ENCODE measurements at places on chromosomes 1 and 21.

DNA sequence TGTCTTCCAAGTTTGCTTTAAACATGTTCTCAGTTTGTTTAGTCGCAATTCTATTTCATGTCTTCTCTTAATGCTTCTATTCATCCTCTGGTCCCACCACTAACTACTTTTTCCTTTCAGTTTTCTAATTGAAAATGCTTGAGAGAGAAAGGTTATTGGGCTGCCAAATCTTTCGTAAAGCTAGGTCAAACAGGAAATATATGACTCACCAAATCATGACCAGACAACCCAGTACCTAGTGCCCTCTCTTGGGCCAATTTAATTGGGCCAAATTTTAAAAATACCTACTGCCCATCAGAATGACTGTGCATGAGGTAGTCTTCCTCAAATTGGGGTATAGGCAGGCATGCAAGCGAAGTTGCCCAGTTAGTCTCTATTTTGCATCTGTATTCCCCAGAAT lies 295.4 kb upstream of the PBX1 start:
- no peak for DNase-seq

DNA sequence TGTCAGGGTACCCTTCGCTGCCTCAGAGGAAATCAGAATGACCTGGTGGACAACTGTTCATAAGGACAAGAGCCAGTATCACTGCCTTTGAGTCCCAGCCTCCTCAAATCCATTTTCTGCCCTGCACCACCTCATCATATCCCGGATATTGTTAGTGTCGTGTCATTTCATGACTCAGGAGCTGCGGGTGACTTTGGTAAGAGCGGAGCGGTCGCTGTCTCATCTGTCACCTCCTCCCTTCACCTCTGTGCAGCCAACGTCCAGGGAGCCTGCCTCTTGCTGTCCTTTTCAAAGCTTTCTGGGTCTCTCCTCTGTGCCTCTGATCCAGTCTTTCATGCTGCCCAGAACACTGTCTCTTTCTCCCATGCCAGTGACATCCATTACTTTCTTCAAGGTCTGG lies 7.0 kb upstream of the C1orf198 start:
- no peak for DNase-seq

GRCh38 chr1:64337475-64337874 lies 132.5 kb upstream of the CACHD1 start:
- DNase-seq: no peak

DNA sequence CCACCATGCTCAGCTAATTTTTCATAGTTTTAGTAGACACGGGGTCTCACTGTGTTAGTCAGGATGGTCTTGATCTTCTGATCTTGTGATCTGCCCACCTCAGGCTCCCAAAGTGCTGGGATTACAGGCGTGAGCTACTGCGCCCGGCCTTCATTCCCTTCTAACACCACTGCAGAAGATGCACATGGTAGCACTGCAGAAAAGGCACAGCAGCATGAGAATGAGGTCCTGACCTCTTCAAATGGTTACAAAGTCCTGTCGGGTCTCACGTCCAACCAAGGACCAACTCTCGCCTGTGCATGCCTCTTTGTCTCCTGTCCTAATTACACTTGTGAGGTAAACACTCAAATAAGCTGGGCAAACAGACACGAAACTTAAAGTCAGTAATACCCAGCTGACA lies 83.0 kb upstream of the GCLM start:
- no peak for DNase-seq

- DNase-seq: no peak
Measured at GRCh38 chr1:165114022-165114888, 242.3 kb downstream of the LMX1A start.

DNA sequence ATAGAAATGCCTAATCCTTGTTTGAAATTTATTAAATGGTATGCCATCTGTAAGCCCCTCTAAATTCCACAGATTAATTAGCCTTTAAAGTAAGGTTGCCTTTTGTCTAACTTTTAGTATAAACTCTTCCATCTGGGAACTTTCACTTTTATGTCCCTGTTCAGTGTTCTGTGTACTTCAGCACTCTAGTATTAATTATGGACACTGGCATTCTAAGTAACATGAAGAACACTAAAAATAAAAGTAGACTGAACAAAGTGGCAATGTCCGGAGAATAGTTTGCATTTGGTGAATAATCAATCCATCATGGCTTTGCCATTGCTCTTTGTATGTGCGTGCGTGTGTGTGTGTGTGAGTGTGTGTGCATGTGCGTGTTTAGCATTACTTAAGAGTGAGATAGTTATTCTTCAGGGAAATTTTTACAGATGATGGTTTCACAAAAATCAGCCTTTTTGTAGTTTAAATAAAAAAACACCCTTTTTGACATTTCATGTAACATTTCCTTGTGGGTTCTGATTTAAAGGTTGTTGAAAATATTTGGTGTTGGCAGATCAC lies 51.1 kb downstream of the ATF6 start:
- no peak for DNase-seq

DNA sequence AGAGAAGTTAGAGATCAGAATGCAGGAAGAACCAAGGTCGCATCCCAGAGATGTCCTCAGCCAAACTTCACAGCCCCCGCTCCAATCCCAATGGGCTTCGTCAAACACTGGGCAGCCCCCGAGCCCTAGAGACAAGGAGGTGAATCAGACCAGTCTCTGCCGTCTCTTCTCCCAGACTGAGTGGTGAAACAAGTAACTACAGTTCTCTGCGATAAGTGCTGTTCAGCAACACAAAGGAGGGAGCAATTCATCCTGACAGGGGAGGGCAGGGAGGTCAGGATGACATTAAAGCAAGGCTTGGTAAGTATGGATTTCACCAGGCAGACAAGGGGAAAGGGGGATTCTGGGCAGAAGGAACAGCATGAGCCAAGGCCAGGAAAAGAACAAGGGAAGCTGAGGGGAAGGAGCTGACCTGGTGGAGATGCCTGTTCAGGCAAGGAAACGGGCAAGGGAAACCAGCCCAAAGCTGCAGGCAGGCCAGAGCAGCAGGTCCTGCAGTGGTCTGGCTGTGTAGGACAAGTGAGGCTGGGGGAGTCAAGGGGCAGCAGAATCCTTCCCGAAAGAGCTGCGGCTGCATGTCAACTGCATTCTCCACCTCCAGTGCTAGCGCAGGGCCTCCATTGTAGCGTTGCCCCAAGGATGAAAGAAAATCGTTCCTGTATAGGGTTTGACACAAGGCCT lies 13.6 kb upstream of the ERI3 start:
- no peak for DNase-seq

DNA sequence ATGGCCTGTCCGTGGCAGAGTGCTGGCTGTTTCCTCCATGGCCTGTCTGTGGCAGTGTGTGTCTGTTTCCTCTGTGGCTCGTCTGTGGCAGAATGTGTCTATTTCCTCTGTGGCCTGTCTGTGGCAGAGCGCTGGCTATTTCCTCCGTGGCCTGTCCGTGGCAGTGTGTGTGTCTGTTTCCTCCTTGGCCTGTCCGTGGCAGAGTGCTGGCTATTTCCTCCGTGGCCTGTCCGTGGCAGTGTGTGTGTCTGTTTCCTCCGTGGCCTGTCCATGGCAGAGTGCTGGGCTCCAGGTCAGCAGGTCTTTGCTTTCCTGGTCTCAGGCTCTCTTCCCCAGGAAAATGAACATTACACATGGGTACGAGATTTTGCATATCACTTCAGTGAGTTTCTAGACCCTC lies 138.4 kb upstream of the IPO9 start:
- no peak for DNase-seq

DNA sequence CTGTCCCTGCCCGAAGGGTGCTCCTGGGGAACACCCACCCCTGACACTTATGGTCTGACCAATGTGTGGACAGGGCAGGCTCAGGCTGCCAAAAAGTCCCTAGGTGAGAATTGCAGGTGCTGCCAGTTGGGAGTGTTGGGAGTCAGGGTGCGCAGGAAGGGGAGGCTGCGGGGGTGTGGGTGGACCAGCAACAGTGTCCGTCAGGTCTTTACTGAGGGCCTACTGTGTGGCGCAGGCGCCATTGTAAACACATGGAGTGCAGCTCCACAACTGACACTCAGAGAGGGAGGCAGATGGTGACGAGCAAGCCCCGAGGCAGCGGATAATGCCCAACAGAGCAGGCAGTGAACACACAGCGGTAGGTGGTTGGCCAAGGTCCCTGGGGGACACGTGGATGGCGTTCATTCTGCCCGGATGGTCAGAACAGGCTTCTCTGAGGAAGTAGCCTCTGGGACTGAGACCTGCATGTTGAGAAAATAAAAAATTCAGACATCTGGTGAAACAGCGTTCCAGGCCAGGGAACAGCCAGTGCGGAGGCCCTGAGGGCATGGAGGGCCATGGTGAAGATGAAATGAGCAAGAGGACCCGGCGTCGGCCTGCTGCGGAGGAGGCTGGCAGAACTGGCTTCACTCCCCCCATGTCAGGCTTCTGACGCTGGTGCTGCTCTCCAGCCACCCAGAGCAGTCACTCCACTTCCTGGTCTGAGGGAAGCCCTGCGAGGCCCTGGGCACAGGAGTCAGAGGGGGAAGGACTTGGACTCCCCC lies 136.2 kb upstream of the ZBTB40 start:
- DNase-seq: no peak

DNA sequence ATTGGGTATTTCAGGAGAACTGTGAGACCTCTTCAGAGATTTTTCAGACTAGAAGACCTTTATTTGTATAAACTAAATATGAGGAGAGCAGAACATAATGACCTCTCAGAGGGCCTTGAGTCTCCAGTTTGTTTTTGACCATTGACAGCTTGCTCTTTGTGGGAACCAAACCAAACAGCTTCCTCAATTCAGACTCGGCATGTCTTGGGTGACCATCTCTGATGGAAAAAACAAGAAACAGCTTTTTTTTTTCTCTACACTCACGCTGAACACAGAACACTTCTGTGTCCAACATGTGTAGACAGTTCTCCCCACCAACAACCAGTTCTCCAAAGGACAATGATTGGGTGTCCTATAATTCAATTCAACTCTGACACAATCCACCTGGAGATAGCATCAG lies 11.5 kb downstream of the ATP1A4 start:
- DNase-seq: no peak

DNA sequence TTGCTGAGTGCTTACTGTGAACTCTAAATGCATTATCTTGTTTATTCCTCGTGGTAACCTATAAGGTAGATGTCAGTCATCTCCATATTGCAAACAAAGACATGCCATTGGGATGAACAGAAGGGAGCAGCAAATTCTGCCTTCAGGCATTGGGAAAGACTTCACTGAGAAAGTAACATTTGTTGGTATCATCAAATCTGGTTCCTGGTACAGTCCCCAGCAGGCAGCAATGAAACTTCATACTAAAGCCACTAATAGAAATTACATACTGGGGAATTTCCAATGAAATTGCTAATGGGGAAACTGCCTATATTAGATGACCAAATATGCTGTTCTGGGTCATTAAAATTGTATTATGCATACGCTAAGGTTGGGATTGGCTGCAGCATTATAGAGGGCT lies 47.3 kb upstream of the ST6GALNAC5 start:
- DNase-seq: no peak

GRCh38 chr1:212215910-212216309 lies 69.3 kb upstream of the PPP2R5A start:
- no peak for DNase-seq

GRCh38 chr1:50427086-50427817 lies 4.0 kb upstream of the DMRTA2 start:
- DNase-seq: no peak

DNA sequence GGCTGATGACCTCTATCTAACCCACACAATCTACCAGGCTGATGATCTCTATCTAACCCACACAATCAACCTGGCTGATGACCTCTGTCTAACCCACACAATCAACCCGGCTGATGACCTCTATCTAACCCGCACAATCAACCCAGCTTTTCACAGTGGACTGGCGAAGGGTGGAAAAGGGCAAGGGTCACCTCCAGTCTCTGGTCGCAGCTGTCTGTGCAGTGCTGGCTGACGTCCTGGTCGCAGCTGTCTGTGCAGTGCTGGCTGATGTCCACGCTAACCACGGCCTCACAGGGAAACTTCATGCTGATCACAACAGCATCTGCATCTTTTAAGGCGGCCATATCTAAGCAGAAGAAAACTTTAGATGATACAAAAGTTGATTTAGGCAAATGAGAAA lies 12.2 kb upstream of the CCDC27 start:
- no peak for DNase-seq

DNA sequence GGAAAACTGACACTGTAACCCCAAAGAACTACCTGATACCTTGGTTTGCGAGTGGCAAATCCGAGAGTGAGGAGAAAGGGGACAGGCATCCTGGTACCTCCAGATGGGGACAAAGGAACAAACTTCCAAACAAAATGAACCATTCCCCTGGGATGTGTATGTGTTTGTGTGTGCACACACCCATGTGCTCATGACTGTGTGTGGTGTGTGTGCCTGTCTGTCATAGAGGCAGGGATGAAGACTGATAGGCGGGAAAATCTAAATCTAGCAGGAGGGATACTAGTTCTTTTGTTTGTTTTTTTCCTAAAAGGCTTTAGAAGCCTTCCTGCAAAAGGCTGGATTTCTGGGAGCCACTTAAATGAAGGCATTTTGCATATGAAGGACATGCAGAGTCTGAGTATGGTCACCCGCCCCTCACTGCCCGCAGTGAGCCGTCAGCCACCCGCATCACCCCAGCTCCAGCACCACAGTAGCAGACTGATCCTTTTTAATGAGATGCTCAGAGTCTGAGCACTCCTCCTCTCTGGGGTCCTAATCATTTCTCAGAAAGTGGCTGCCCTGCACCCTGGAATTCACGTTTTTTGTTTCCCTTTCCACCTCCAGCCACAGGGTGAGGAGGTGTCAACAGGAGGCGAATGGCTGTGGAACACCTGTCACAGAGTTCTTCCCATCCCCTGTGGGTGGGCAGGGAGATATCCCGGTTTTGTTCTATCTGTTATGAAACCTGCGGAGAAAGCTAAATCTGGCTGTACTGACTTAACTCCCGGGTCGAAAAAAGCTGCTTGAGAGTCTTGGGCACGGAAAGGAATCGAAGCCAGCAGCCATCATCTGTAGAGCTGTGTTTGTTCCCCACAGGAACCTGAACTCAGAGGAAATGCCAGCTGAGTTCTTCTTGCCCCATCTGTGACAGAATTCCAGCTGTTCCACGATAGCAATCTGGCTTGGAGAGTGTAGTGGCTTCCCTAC lies 34.9 kb downstream of the UTP25 start:
- DNase-seq: no peak

GRCh38 chr1:108813326-108813725 lies 43.6 kb downstream of the AKNAD1 start:
- no peak for DNase-seq

GRCh38 chr1:27447883-27448282 lies 42.1 kb downstream of the WASF2 start:
- no peak for DNase-seq

GRCh38 chr1:117821774-117822482 lies 107.5 kb downstream of the GDAP2 start:
- DNase-seq: no peak

GRCh38 chr1:101264697-101265096 lies 27.9 kb downstream of the S1PR1 start:
- DNase-seq: no peak

GRCh38 chr1:109392037-109392787 lies 5.5 kb downstream of the SORT1 start:
- no peak for DNase-seq

- no peak for DNase-seq
Measured at GRCh38 chr1:220123066-220123465, 29.1 kb downstream of the IARS2 start.

Data from stimulated activated CD4-positive, alpha-beta T cell treated with anti-CD3 and anti-CD28 coated beads, Interleukin-4, amount 100 ng/mL, for 1 hour (primary cell).